ENCODE measurements at places on chromosomes 4 and X. TPM values are rescaled to one million over a fixed set of nuclear protein-coding genes. Genes with fewer than 3 reads are reported as not detected.

GRCh38 chr4:112379306-112379705 is 82.1 kb downstream of the ALPK1 start:
- H3K27ac ChIP-seq, result no peak overlapping the region
- H3K4me3 ChIP-seq, result no peak overlapping the region
- DNase-seq, result no peak
- no peaks in the 10 kb centered on the region for H3K4me1 ChIP-seq
- H3K27me3 ChIP-seq, result no peaks in the 10 kb centered on the region
- H3K36me3 ChIP-seq, result peaks cover 20% of the 10 kb centered on the region

- H3K27ac ChIP-seq, result no peak overlapping the region
- no peaks in the 10 kb centered on the region for H3K27me3 ChIP-seq
- DNase-seq, result no peak
- H3K4me1 ChIP-seq, result peaks cover 3% of the 10 kb centered on the region
Observed at GRCh38 chr4:107832275-107832807, 7.6 kb downstream of the SGMS2 start.

DNA sequence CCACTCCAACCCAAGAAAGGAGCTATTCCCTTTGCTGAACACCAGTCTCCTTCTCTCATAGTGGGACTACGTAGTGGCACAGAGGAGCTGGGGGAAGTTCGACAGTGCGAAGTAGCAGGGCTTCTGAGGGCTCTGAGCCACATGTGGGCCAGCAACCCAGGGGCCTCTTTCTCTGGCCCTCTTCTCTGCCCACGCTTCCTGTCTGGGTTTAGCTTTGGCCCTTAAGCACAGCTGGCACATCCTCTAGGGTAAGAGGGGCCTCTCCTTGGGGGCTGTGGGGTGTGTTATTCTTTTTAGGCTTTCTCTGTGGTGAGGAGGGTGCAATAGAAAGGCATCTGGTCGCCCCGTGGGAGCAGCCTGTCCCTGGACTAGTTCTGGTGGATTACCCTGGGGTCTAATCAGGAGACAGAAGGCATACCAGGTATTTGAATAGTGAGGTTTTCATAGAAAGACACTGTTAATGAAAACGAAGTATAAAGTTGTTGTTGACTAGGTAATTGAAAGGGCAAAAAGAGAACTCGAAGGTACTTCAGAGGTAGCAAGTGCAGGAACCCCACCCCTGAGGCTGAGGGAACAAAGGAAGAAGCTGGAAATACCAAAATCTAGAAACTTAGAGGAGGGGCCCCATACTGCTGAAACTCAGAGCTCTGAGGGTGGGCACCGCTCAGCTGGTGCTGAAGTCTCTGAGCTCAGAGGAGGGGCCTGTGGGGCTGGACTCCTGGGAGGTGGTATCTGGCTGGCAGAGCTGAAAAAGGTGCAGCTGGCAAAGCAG is 151.9 kb upstream of the RPS6KA3 start:
- no peaks in the 10 kb centered on the region for H3K4me1 ChIP-seq
- no peak overlapping the region for H3K27ac ChIP-seq
- no peak overlapping the region for H3K4me3 ChIP-seq
- no peaks in the 10 kb centered on the region for H3K36me3 ChIP-seq

DNA sequence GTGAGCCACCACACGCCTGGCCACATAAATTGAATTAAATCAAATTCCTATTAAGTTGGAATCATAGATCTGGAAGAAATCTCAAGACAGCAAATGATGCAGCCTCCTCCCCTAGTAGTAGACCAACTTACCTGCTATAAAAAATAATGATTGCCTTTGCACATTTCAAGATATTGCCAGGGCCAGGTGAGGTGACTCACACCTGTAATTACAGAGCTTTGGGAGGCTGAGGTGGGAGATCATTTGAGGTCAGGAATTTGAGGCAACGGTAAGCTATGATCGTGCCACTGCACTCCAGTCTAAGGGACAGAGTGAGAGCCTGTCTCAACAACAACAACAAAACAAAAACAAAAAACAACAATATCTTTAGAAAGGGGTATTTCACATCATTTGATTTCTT is 17.0 kb upstream of the WWC2 start:
- no peaks in the 10 kb centered on the region for H3K27me3 ChIP-seq
- H3K36me3 ChIP-seq, result no peaks in the 10 kb centered on the region
- H3K27ac ChIP-seq, result no peak overlapping the region
- peaks cover 10% of the 10 kb centered on the region for H3K4me1 ChIP-seq
- no peak overlapping the region for H3K4me3 ChIP-seq
- DNase-seq, result no peak

GRCh38 chrX:153029875-153030274 is 26.4 kb upstream of the PNMA3 start:
- no peak for DNase-seq
- H3K4me1 ChIP-seq, result no peaks in the 10 kb centered on the region
- no peak overlapping the region for H3K27ac ChIP-seq
- no peaks in the 10 kb centered on the region for H3K36me3 ChIP-seq
- no peaks in the 10 kb centered on the region for H3K27me3 ChIP-seq

DNA sequence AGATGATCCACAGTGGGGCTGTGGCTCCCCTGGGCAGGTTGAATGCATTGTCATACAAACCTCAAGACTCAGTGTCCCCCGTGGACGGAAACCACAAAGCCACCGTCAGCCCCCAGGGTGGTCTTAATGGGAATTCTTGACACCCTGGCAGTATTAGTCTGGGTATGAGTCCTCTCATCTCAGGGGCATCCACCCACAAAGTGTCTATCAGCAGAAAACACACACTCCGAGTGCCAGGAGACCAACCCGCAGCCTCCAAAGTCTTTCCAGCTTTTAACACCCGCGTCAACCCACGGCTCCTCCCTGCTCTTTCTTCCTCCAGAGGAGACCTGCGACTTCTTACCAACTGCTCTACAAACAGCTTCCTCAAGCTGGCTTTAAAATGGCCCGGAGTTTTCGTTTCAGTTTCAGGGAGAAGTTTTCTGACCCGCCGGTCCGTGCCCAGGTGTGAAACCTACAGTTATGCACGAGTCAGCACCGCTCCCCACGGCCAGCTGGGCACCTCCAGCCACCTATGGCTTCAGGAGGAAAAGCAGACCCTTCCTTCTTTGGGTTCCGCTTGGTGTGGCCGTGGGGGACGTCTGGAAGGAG is 14.4 kb upstream of the ASMTL start:
- H3K27ac ChIP-seq, result no peak overlapping the region
- DNase-seq, result no peak
- H3K36me3 ChIP-seq, result no peaks in the 10 kb centered on the region

- H3K27ac ChIP-seq, result no peak overlapping the region
- no peak for DNase-seq
- H3K27me3 ChIP-seq, result no peaks in the 10 kb centered on the region
- H3K4me3 ChIP-seq, result no peak overlapping the region
- H3K36me3 ChIP-seq, result peaks cover 24% of the 10 kb centered on the region
Observed at GRCh38 chr4:76156635-76157034, 8.4 kb upstream of the NUP54 start.

GRCh38 chrX:30215357-30215843 is at the start of gene MAGEB2:
MAGEB2 (plus strand) TSS chrX:30215563; CDS start chrX:30218581, 3,018 bp downstream.
- H3K36me3 ChIP-seq, result no peaks in the 10 kb centered on the region
- no peak within 1 kb of the TSS for H3K4me3 ChIP-seq
- H3K27me3 ChIP-seq, result no peaks in the 10 kb centered on the region
- no peaks in the 10 kb centered on the region for H3K4me1 ChIP-seq
- H3K27ac ChIP-seq, result no peak within 1 kb of the TSS
- DNase-seq, result no peak

- H3K27ac ChIP-seq, result no peak overlapping the region
- H3K4me1 ChIP-seq, result no peaks in the 10 kb centered on the region
- no peaks in the 10 kb centered on the region for H3K27me3 ChIP-seq
- H3K36me3 ChIP-seq, result no peaks in the 10 kb centered on the region
- no peak overlapping the region for H3K4me3 ChIP-seq
Observed at GRCh38 chrX:65926095-65927019, 113.5 kb downstream of the VSIG4 start.

- peak; percentile 29 for DNase-seq
- no peak overlapping the region for H3K4me3 ChIP-seq
Observed at GRCh38 chr4:38531141-38531727, 132.8 kb upstream of the KLF3 start.

- DNase-seq, result no peak
- H3K36me3 ChIP-seq, result no peaks in the 10 kb centered on the region
- H3K4me1 ChIP-seq, result no peaks in the 10 kb centered on the region
- H3K4me3 ChIP-seq, result no peak overlapping the region
Observed at GRCh38 chrX:13281289-13281688, 38.6 kb downstream of the ATXN3L start.

DNA sequence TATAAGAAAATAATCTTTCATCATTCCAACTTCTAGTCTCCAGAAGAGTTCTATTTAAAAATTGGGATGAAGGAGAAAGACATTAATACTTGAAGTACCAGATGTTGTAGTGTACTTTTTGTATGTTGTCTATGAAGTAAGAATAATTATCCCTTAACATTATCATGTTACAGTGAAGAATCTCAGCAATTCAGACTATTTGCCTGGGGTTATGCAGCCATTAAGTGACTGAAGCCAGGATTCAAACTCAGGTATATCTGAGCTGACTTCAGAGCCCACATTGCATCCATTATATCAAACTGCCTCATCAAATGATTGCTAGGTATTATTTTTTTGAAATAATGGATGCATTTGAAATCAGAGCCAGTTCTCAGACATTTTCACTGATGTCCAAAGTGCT is 76.1 kb upstream of the FHDC1 start:
- H3K4me1 ChIP-seq, result no peaks in the 10 kb centered on the region
- H3K4me3 ChIP-seq, result no peak overlapping the region
- DNase-seq, result no peak
- no peaks in the 10 kb centered on the region for H3K27me3 ChIP-seq
- no peak overlapping the region for H3K27ac ChIP-seq

DNA sequence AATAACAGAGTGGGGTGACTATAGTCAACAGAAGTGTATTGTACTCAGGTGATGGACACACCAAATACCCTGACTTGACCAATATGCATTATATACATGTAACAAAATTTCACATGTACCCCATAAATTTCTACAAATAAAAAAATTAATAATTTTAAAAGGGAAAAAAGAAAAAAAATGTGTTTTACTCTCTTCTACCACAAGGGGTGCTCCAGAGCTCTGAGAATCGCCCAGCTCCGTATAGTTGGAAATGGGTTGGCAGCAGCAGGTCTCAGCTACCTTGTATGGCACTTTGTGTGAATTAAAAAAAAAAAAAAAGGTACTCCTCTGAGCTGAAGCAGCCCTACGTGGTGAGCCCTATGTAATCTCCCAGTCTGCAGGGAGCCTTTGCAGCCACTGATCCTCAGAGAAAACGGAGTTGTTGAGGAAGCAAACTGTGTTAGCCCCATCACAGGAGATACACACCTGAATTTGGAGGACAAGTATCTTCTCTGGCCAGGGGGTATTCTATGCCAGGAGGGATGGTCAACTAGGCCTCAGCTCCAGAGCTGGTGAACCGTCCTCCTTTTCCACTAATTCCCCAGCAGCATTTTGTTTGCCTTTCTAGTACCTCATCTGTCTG is 17.2 kb upstream of the POLA1 start:
- H3K27me3 ChIP-seq, result no peaks in the 10 kb centered on the region
- peaks cover 12% of the 10 kb centered on the region for H3K4me1 ChIP-seq
- no peaks in the 10 kb centered on the region for H3K36me3 ChIP-seq
- no peak for DNase-seq
- H3K27ac ChIP-seq, result no peak overlapping the region
- H3K4me3 ChIP-seq, result no peak overlapping the region

GRCh38 chr4:85736571-85736970 is 261.6 kb downstream of the ARHGAP24 start:
- H3K27ac ChIP-seq, result no peak overlapping the region
- H3K27me3 ChIP-seq, result no peaks in the 10 kb centered on the region
- no peak for DNase-seq

- no peak overlapping the region for H3K27ac ChIP-seq
- no peaks in the 10 kb centered on the region for H3K4me1 ChIP-seq
- H3K36me3 ChIP-seq, result no peaks in the 10 kb centered on the region
- DNase-seq, result no peak
- peaks cover 10% of the 10 kb centered on the region for H3K27me3 ChIP-seq
Observed at GRCh38 chr4:3710451-3711182, 55.6 kb upstream of the ADRA2C start.

GRCh38 chr4:77856152-77856551 is 6.5 kb upstream of the MRPL1 start:
- H3K4me1 ChIP-seq, result no peaks in the 10 kb centered on the region
- H3K27ac ChIP-seq, result no peak overlapping the region
- no peaks in the 10 kb centered on the region for H3K36me3 ChIP-seq
- no peaks in the 10 kb centered on the region for H3K27me3 ChIP-seq
- H3K4me3 ChIP-seq, result no peak overlapping the region

GRCh38 chr4:105495667-105496066 is 21.8 kb upstream of the PPA2 start:
- no peaks in the 10 kb centered on the region for H3K36me3 ChIP-seq
- no peaks in the 10 kb centered on the region for H3K27me3 ChIP-seq
- H3K4me3 ChIP-seq, result no peak overlapping the region
- DNase-seq, result no peak
- no peaks in the 10 kb centered on the region for H3K4me1 ChIP-seq

- H3K4me1 ChIP-seq, result peaks cover 13% of the 10 kb centered on the region
- peak overlapping the region; percentile 89 for H3K27ac ChIP-seq
- peak; percentile 38 for DNase-seq
Observed at GRCh38 chr4:145939441-145939750, 773 bp upstream of the ZNF827 start.

DNA sequence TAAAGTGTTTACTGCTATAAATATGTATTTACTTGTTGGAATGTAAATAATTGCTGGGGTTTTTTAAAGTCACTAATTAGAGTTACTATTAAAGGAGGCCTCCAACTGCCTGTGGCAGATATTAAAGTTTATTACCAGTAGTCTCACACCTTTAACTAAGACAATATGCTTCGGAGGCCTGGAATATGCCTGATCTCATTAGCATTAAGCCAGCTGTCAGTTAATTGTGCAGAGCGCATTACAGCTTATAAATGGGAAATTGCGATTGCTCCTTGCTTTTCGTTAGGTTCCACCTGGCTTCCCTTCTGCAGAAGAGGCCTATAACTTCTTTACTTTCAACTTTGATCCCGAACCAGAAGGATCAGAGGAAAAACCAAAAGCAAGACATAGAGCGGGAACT is 41.3 kb downstream of the CC2D2A start:
- H3K36me3 ChIP-seq, result peaks cover 22% of the 10 kb centered on the region
- DNase-seq, result no peak
- no peak overlapping the region for H3K27ac ChIP-seq
- no peaks in the 10 kb centered on the region for H3K27me3 ChIP-seq

DNA sequence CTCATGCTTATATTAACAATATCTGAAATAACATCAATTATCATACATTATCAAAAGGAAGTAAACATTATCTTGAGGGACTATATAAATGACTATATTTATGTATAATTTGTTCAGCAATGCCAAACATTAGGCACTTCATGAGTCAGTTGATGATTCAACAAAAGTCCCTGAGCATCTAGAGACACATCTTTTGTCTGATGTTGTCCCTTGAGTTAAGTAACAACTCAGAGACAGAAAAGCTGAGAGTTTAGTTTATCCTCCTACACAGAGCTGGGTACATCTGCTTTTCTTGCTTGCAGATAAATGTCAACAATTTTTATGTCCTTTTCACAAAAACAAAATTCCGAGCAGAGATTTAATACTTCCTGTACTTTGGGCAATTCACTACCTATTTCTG is 311.1 kb downstream of the INPP4B start:
- H3K27me3 ChIP-seq, result no peaks in the 10 kb centered on the region
- DNase-seq, result no peak
- peaks cover 6% of the 10 kb centered on the region for H3K4me1 ChIP-seq
- no peak overlapping the region for H3K4me3 ChIP-seq

TXK gene
- 4.9 TPM for polyA plus RNA-seq

CT45A10 gene
- polyA plus RNA-seq, result not detected

IGFBP7 gene
- 90.4 TPM for polyA plus RNA-seq

CTAG2 gene
- not detected for polyA plus RNA-seq

RIPPLY1 gene
- polyA plus RNA-seq, result 0.81 TPM

BST1 gene
- 52.7 TPM for polyA plus RNA-seq

LAS1L gene
- polyA plus RNA-seq, result 27.7 TPM

TLR2 gene
- polyA plus RNA-seq, result 12.1 TPM

ATP1B4 gene
- 0.45 TPM for polyA plus RNA-seq

LONRF3 gene
- 3.0 TPM for polyA plus RNA-seq

FREM3 gene
- 0.16 TPM for polyA plus RNA-seq

PAGE5 gene
- not detected for polyA plus RNA-seq

Measured in large intestine (tissue), 12 donors.